ENCODE measurements at places on chromosomes 7 and 10.

DNA sequence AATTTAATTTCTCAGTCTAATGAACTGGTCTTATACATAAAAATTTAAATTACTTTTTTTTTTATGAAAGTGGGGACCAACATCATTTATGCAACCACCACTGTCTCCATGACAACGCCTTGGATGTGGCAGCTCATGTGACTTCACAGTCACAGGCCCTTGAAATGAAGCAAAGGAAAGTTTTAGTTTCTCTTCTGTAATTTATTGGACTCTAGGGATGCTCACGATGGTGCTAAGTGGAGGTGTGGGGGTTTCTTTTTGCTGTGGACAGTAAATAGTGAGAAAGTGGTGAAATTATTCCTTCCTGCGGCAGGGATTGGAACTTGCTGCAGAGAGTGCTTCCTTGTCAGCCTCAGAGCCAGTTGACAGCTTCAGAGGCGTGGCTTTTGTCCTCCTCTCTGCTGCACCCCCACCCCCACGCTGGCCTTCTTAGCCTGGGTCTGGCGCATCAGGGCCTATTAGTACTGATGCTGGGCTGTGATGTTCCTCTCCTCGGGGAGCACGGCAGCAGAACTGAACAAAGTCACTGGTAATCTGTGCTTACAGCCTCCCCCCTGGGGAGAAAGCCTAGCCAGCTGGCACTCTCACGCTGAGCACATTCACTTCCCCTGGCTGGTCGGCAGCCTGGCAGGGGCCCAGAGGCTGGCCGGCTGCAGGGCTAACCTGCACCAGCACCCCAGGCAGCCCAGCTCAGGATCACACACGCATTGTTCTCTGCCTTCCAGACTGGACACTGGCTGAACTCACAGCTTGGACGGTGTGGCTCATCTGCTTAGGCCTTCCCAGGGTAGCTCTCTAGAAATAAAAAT lies 517.5 kb upstream of the GALNT17 start:
- DNase-seq, result no peak

DNA sequence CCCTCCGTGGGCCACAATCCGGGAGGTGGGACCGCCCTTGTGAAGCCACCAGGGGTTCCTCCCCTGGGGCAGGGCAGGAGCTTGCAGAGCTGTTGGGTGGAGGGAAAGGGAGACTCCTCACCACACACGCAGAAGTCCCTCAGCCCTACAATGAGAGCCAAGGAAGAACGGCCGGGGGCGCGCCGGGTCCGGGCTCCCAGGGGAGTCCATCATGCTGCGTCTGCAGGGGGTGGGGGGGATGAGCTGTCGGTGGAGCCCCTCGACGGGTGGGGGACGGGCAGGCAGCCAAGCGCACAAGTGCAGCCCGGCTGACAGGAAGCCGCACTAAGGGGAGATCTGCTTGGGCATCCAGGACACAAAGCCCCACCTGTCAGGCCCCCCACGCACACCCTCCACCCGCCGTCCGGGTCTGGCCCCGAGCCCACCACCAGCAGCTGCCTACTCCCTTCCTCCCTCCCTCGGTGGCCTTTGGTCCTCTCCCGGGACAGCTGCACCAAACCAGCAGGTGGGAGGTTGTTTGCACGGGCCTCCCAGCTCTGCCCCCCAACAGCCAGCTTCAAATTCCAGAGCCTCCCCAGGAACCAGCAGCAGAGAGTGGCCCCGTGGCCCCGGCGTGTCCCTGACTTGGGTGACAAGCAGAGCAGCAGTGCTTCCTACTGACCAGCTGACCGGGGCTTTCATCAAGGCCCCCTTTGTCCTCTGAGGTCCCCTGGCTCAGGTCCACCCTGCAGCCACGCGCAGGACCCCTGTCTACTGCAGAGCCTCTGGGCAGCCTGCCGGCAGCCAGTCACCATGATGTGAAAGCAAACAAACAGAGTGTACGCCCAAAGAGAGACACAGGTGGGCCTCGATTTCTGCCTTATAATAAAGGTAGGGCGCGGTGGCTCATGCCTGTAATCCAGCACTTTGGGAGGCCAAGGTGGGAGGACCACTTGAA lies 50.3 kb downstream of the HIP1 start:
- DNase-seq, result no peak

- no peak for DNase-seq
Observed at GRCh38 chr10:72328045-72328828, 26.5 kb downstream of the DNAJB12 start.

DNA sequence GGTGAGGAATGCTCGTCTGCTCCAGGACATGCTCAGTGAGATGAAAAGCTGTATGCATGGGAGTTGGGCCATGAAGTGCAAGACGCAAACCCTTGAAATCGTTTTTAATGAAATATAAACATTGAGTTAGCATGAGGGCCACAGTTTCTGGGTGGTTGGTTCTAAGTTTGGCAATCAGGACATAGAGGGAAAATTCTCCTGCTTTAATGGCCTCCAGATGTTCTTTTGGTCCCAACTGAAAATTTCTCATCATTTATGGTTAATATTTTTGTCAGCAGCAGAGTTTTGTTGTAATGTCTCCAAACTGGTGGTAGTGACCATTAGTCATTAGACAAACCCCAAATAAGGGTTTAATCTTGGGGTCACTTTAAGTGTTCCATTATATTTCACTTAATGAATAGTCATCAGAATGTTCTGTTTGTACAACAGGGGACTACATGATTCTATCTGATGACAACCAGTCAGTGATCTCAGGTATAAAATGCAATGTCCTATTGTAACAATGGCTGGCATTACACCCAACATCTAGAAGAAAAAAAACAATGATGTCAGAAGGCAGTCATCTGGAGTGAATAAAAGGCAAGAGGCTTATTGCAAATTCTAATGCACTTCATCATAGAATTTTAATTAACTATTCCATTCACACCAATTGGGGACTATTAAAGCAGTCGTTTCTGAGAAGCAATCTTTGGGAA lies 197.4 kb downstream of the JCAD start:
- no peak for DNase-seq

GRCh38 chr10:3749600-3749999 lies 35.4 kb downstream of the KLF6 start:
- no peak for DNase-seq

GRCh38 chr10:61475449-61475873 lies 22.3 kb upstream of the TMEM26 start:
- no peak for DNase-seq

- DNase-seq, result no peak
Observed at GRCh38 chr7:109879287-109879828, 1211.6 kb upstream of the LRRN3 start.

DNA sequence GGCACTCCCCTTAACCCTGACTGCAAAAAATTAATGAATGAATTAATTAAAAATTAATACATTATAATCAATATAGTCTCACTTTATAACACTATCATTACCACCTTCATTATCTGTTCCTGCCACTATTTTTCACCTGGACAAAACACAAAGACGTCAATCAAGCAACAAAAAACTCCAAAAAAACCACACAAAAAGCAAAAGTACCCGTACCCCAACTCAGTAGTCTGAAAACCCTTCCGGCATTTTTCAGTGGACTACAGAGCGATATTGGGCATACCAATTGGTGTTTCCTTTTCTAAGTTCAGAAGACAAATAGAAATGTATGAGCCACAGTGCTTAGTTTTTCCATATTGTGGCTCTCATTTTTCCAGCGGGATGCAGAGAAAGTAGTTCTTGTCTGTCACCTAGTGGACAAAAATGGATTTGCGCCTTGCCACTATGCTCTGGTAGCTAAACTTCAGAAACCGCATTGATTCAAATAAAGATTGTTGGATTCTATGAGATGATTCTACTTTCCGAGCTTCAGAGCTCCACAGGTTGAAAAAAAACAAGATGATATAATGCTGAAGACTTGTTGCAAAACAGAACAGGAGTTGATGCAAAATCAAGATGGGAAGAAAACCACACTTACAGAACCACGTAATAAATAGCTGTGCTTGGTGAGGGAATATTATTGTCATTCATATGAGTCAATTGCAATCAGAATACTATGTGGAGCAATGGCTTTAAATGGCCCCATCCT lies 50.6 kb upstream of the ITGB1 start:
- peak; percentile 57 for DNase-seq

DNA sequence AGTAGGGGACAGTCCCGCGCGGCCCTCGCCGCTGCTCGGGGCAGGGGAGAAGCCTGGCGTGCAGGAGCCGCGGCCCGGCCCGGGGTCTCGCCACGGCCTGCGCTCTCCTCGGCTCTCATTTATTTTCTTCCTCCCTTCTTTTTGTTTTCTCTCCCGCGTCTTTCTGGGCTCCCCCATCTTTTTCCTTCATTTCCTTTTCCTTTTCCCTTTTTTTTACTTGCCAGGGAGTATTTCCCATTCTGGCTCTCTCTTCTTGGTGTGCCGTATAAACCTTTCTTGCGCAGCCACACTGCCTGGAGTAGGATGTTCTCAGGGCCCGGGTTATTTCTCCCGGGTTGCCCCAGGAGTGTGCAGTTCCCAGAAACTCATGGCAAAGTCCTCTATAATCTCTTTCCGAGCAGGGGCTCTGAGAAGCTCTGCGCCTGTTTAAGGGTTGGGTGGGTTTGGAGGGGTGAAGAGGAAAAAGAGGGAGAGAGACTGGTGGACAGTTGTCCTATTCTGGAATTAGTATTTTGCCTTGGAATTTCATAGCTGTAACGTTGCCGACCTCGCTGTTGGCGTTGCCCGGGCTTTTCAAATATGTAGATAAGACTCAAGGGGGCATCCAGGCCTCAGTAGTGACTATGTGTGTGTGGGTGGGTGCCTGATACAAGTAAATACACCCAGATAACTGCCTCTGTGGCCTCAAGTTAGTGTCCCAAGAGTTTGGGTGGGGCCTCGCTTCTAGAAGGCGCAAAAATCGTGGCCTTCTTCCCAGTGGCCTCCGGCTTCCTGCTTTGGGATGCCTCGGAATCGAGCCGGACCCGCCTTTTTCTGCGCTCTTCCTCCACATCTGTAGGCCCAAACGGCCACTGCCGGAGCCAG lies 4.3 kb upstream of the ZNF503 start:
- no peak for DNase-seq

DNA sequence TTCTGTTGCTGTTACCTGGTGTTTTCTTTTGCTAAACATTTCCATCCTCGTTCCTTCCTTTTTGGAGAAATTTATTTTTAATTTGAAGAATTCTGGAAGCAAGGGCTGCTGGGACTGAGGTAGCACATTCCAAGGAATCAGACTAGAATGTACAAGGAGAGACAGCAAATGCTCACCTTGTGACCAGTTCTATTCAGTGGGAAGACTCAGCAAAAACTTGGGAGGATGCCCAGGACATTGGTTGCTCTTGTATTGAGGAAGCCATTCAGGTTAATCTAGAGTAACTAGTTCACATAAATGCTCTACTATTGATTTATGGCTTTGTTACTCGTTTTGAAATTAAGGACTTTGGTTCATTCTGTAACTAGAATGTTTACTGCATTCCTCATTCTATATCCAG lies 11.3 kb downstream of the PLCE1 start:
- DNase-seq, result no peak

DNA sequence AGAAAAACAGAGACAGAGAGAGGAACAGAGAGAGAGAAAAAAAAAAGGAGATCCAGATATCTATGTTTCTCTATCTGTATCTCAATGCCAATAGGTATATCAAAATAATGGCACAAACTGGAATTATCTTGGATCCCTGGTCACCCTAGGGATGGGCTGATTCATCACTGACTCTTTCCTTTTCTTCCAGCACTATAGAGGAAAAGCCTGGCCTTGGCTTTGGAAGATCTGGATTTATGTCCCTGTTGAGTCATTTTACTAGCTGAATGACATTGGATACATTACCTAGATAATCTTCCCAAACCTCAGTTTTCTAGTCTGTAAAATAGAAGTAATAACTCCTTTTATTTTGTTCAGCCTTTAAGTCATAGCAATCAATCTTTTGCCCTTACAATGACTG lies 152.8 kb upstream of the GDF10 start:
- no peak for DNase-seq

- no peak for DNase-seq
Observed at GRCh38 chr10:49106451-49106850, 8.9 kb downstream of the VSTM4 start.

GRCh38 chr7:78953726-78954363 lies 499.6 kb downstream of the MAGI2 start:
- DNase-seq, result no peak

DNA sequence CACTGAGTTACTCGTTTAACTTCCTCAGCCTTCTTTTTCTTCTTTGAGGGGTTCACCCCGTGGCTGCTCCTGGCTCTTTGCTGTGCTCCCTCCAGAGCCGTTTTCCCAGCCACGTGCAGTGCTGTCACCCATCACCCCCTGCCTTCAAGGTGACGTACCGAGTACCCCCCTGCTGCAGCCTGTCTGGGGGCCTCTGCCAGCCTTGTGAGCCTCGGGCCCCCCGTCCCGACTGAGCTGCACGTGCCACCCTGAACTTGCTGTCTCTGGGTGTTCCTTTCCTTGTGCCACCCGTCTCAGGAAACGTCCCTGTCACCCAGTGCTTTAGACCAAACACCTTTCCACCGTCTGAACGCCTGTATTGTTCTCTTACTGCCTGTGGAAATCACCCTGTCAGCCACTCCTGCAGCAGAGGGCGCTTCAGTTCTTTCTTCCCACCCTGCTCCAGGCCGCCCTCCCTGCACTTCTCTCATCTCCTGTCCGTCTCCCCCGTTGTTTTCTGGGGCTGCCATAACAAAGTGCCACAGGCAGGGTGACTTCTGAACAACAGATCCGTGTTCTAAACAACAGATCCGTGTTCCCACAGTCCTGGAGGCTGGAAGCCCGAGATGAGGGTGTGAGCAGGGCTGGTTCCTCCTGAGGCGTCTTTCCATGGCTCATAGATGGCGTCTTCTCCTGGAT lies 44.6 kb downstream of the WDR37 start:
- no peak for DNase-seq

GRCh38 chr7:81469869-81470723 lies 299.8 kb downstream of the HGF start:
- no peak for DNase-seq

GRCh38 chr7:151579644-151580043 lies 59.9 kb upstream of the RHEB start:
- no peak for DNase-seq

DNA sequence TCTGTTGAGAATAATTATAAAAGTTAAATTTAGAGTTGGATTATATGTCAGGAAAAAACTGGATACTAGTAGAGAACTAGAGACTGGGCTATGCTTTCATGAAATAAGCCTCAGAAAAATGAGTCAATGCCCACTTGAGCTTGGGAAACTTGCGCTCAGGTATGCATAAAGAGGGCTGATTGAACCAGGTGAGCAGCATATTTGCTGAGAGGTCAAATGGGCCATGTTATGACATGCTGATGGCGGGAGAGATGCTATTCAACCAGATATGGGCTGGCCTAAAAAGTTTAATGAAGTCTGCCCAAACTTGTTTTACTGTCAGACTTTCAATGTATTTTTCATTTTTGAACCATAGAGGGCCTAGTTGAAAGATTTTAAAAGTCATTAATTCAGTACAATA lies 837.6 kb upstream of the GHITM start:
- no peak for DNase-seq

All from activated T-cell treated with anti-CD3 and anti-CD28 coated beads, Interleukin-2, amount 50 U/mL, for 4 hours (primary cell).